Spleen (tissue), 13 donors: ENCODE measurements at places on chromosomes 2 and 18. TPM values are rescaled to one million over a fixed set of nuclear protein-coding genes. Genes with fewer than 3 reads are reported as not detected.

The LYG2 gene
- not detected for polyA plus RNA-seq

The SPC25 gene
- 4.2 TPM for polyA plus RNA-seq

The ITPRIPL1 gene
- polyA plus RNA-seq = 1.4 TPM

The KLHL14 gene
- polyA plus RNA-seq = 9.4 TPM

The ASB18 gene
- polyA plus RNA-seq = not detected

The DSG4 gene
- polyA plus RNA-seq = not detected

The SFT2D3 gene
- 8.8 TPM for polyA plus RNA-seq

The THUMPD2 gene
- 12.7 TPM for polyA plus RNA-seq

The ALK gene
- polyA plus RNA-seq = not detected

The DNAJC5G gene
- not detected for polyA plus RNA-seq

The FEV gene
- not detected for polyA plus RNA-seq

The TCF7L1 gene
- 2.0 TPM for polyA plus RNA-seq

The ELOA2 gene
- not detected for polyA plus RNA-seq

The HOXD12 gene
- polyA plus RNA-seq = not detected

The TRIM43 gene
- polyA plus RNA-seq = not detected

The SMYD1 gene
- polyA plus RNA-seq = not detected

The UGT1A10 gene
- not detected for polyA plus RNA-seq

The KCNIP3 gene
- 1.8 TPM for polyA plus RNA-seq

The FOXI3 gene
- not detected for polyA plus RNA-seq

The PRKAG3 gene
- not detected for polyA plus RNA-seq

The MEP1B gene
- not detected for polyA plus RNA-seq

The GPAT2 gene
- polyA plus RNA-seq = 4.7 TPM

The FAM161A gene
- polyA plus RNA-seq = 0.76 TPM

The GPR35 gene
- 7.4 TPM for polyA plus RNA-seq

The CLHC1 gene
- 15.5 TPM for polyA plus RNA-seq

The DSG2 gene
- polyA plus RNA-seq = 0.65 TPM

The GULP1 gene
- polyA plus RNA-seq = 1.3 TPM

The SLC38A11 gene
- 16.6 TPM for polyA plus RNA-seq

The CTNNA2 gene
- polyA plus RNA-seq = not detected

The FIGN gene
- polyA plus RNA-seq = 2.2 TPM

The CREG2 gene
- polyA plus RNA-seq = not detected

The RAB6C gene
- polyA plus RNA-seq = 0.29 TPM

The SRD5A2 gene
- not detected for polyA plus RNA-seq

The RAMP1 gene
- polyA plus RNA-seq = 44.5 TPM

The RPE gene
- polyA plus RNA-seq = 8.0 TPM

The TANK gene
- 44.4 TPM for polyA plus RNA-seq

The DNAJC10 gene
- 25.8 TPM for polyA plus RNA-seq

The RFTN2 gene
- polyA plus RNA-seq = 0.65 TPM

The KHK gene
- polyA plus RNA-seq = 3.3 TPM

The TRAF3IP1 gene
- polyA plus RNA-seq = 3.7 TPM

The REG1B gene
- 0.83 TPM for polyA plus RNA-seq

The ACVR1C gene
- polyA plus RNA-seq = 0.09 TPM

The TSHZ1 gene
- polyA plus RNA-seq = 4.2 TPM

The GNAL gene
- 1.2 TPM for polyA plus RNA-seq

The NEMP2 gene
- 1.8 TPM for polyA plus RNA-seq

The MATN3 gene
- polyA plus RNA-seq = 0.24 TPM

The UGT1A3 gene
- polyA plus RNA-seq = not detected

The ZNF385B gene
- 0.03 TPM for polyA plus RNA-seq

The GAREM2 gene
- polyA plus RNA-seq = 1.1 TPM

The UGT1A8 gene
- not detected for polyA plus RNA-seq

The MEIS1 gene
- 13.1 TPM for polyA plus RNA-seq

The LIMS4 gene
- 0.15 TPM for polyA plus RNA-seq

The MYCN gene
- 0.15 TPM for polyA plus RNA-seq

The DARS1 gene
- polyA plus RNA-seq = 72.1 TPM

The LRATD1 gene
- 0.22 TPM for polyA plus RNA-seq

The DUSP19 gene
- 0.88 TPM for polyA plus RNA-seq

The IL1RL1 gene
- polyA plus RNA-seq = 0.11 TPM
